ENCODE measurements at places on chromosomes 5 and 9. TPM values are rescaled to one million over a fixed set of nuclear protein-coding genes. Genes with fewer than 3 reads are reported as not detected.

The CYSRT1 gene
- 3.5 TPM for total RNA-seq

The CDKN2AIPNL gene
- 39.4 TPM for total RNA-seq

The PTRH1 gene
- total RNA-seq = 15.5 TPM

The PLPPR1 gene
- total RNA-seq = not detected

The LHX3 gene
- 0.12 TPM for total RNA-seq

All from A549 treated with CpdA at 1 μM for 4 hours (cell line).